Fibroblast of upper back skin (primary cell): ENCODE measurements at places on chromosomes 13 and 19.

DNA sequence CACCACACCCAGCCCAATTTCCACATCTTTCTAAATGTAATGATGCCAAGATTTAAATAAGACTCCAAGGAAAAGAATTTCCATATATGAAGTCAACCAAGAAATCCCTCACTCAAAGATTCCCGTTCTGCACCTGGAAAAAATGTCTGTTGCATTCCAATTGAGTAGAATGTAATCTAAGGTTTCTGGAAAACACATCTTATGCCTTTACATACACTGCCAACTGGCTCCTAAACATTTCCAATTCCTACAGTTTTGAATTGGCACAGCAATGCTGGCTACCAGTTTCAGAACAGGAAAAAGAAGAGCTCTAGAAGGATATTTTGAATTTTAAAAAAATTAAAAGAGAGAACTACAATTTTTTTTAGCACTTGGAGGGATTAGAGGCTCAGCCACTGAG lies 43.0 kb downstream of the COL4A2 start:
- DNase-seq, result no peak

GRCh38 chr13:39016087-39016486 lies 21.8 kb downstream of the PROSER1 start:
- no peak for DNase-seq

- no peak for DNase-seq
Observed at GRCh38 chr19:23971598-23971997, 56.9 kb downstream of the ZNF726 start.

- DNase-seq, result no peak
Observed at GRCh38 chr19:49997709-49998108, 27.5 kb downstream of the VRK3 start.

GRCh38 chr19:45184115-45184514 lies 5.5 kb downstream of the BLOC1S3 start:
- no peak for DNase-seq

DNA sequence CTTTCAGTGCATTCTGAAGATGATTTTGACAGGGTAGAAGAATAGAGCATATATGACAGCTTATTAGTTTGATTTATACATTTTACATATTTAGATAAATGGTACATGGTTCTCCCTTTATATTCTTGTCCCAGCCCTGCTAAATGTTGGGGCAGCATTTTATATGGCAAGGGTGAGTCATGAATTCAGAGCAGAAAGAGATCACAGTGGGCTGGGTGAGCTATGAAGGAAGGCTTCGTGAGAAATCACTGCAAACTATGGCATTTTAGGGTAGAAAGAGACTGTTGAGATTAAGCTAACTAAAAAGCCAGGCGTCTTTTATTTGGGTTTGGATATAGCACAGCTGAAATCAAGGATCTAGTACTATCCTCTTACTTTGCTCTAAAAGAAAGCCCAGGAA lies 23.9 kb upstream of the METTL21C start:
- DNase-seq, result no peak

DNA sequence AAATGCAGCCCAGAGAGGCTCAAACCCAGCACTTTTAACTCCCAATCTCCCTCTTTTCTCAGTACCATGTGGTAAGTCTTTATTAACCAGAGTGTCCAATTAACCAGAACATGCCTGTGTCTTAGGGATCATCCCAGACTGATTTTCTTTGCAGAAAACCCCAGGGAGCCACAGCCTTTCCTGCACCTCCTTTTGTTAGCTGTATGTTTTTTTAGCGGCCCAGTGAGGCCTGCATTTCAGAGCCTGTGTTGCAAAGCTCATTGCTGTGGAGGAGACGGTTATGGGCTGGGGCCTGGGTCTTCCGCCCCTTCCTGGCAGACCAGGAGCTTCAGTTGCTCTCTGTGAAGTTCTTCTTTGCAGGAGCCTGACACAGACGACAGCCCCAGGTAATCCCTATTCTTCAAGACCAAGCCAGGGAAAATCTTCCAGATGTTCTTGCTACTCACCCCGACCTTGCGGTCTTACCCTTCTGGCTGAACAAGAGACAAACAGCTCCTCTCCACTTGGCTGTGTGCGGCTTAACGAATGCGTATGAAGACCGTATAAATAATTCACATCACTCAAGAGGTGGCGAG lies 70.7 kb upstream of the TSHZ3 start:
- DNase-seq, result no peak

GRCh38 chr13:79602936-79603335 lies 122.0 kb downstream of the NDFIP2 start:
- peak; percentile 6 for DNase-seq

- DNase-seq, result no peak
Observed at GRCh38 chr19:38878575-38879399, 712 bp upstream of the RINL start.

- no peak for DNase-seq
Observed at GRCh38 chr13:112254061-112254818, 121.9 kb upstream of the SPACA7 start.

- DNase-seq, result no peak
Observed at GRCh38 chr13:20475927-20476691, 49.5 kb downstream of the CRYL1 start.

DNA sequence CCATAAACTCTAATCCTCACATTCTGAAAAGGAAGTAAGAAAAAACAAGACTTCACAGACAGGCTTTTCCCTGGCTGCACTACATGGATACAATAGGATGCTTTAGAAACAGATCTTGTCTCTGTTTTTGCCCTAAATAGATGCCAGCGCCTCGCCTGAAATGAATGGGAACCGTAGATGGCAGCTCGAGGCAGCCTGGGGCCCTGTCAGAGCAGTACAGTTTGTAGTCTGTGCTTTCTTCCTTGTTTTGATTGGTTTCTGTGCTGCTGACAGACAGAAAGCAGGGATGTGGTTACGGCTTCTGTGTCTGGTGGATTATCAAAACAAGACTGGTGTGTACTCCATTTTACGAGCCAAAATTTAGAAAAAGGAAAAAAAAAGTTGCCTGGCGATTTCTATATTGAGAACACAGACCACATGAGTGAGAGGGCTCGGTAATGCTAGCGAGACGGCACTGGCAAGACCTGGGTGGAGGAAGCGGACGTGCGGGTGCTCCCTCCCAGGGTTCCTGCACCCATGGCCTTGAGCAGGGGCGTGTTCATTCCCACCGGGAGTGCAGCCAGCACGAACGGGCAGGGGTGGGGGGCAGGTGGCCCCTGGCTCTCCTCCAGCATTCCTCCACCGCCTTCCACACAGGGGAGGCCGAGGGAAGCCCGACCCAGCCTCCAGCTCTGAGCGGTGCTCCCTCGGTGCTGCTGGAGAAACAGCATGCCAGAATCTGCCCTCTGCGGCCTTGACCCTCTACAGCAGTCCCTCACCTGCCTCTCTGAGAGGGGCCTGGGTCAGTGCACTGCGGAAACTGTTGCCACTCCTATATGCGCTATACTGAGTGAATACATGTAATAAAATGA lies 37.6 kb upstream of the C1QTNF9 start:
- DNase-seq, result peak; percentile 63

- DNase-seq, result peak; percentile 27
Observed at GRCh38 chr19:18856385-18857126, 24.8 kb downstream of the UPF1 start.

GRCh38 chr19:3851254-3852176 lies 17.3 kb downstream of the ZFR2 start:
- DNase-seq, result no peak

DNA sequence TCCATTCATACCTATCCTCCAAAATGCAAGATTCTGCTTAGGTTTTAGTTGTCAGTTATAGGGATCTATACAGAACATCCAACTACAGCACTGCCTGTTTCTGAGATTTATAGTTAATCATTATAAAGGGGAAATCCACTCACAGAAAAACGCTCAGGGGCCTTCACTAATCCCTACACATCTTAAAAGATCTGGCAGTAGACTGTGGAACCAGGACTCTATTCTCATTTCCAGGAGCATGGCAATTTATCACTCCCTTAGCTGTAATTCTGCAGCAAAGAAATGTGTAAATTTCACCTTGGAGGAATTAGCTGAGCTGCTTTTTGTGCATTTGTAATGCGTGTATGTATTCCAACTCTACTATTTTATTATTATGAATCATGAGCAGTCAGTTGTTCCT lies 1128.1 kb upstream of the PRR20A start:
- DNase-seq, result no peak

DNA sequence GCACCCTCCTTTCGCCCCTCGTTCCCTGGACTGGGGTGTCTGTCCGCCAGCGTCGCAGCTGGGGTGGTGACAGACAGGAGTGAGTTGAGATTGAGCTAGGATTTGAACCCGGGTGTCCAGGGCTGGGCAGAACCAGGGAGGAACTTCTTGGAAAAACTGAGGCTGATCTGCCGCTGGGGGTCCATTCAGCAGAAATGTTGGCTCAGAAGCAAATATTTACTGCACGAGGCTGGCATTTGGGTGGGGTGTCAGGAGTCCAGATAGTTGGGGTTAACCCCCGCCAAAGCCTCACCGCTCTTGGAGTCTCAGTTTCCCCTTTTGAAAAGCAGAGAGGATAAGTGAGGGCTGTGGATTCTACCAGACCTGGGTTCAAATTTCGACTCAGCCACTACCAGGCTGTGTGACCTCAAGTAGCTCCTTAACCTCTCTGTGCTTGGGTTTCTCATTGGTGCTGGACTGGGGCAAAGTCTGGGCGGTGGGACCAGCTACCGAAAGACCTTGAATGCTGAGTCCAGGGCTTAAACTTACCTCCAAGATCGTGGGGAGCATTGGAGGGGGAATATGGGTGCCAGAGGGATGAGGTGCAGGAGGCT lies 20.9 kb downstream of the MAST3 start:
- no peak for DNase-seq

DNA sequence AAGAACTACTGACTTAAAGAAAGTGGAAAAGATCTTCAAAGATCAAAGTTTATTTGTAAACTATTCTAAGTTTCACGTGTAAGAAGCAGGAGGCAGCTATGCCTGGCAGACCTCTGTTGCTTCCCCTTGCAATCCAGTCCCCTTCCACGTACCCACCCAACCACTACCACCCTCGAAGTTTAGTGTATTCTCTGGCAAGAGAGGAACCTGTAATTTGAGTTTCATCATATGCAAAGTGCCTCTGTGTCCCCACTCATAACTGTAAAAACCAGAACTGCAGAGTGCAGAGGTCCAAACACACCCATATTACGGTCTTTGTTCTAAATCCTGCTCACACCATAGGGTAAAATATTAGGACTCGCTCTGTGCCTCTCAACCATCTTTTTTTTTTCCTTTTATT lies 75.8 kb upstream of the FRY start:
- DNase-seq, result no peak

DNA sequence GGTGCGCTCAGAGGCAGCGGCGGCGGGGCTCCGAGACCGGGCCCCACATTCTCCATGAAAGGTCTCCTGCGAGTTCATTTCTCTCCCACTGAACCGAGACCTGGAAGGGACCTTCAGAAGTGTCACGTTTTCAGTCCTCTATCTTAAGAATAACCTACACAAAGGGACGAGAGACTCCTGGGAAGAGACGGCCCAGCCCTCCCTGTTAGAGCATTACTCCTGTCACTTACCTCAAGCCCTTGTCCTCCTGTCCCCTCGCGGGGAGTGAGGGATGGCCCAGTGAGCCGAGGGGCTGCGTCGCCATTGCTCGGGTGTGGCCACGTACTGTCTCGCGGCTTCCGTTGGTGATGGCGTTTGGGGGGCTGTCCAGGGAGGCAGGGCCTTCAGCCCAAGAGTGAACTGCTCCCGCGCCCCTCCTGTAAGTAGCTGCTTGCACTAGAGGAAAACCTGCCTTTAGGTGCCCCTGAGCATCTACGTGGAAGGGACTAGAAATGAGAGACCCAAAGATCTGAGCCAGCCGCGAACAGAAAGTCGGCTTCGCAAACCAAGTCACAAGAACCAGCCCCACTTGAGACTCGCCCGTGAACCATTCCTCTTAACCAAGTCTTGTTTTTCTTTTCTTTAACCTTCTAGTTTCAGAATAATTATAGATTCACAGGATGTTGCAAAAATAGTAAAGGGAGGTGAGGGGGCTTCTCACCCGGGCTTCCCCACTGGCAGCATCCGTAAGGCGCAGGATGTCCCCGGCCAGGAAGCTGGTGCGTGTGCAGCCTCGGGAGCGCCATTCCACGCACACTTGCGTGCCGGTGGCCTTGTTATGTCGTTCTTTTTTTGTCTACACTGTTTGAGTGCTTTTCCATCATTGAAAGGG lies 21.1 kb upstream of the NDUFS7 start:
- no peak for DNase-seq

GRCh38 chr13:91368101-91368500 lies 20.6 kb downstream of the MIR17HG start:
- DNase-seq, result no peak

GRCh38 chr19:55593096-55593772 lies 6.1 kb downstream of the FIZ1 start:
- DNase-seq, result no peak

DNA sequence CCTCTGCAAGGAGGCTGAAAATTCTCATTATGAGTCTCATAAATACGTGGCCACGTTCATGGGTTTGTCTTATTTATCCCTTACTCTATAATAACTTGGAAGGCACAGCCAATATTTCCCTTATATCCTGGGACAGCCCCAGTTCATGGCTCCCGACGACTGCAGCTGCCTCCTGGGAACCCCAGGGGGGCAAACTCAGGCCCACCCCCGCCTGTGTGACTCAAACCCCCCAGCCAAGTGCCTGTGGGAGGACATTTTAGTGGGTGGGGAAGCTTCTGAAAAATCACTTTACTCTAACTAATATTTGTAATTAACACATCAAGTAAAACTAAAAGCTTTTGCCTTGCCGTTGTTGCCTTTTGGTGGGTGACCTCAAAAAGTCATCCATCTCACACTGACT lies 14.3 kb downstream of the RASA3 start:
- DNase-seq, result no peak

DNA sequence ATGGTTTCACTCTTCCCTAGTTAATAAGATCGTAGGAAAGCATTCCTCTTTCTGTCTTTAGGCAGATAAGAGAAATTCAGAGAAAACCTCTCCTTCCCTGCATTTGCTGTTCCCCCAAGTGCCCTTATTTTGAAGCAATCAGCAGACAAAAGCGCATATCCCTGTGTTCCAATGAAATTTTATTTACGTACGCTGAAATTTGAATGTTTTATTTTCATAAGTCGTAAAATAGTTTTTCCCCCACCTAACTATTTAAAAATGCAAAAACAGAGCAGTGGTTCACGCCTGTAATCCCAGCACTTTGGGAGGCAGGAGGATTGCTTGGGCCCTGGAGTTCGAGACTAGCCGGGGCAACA lies 17.2 kb upstream of the MRI1 start:
- no peak for DNase-seq

DNA sequence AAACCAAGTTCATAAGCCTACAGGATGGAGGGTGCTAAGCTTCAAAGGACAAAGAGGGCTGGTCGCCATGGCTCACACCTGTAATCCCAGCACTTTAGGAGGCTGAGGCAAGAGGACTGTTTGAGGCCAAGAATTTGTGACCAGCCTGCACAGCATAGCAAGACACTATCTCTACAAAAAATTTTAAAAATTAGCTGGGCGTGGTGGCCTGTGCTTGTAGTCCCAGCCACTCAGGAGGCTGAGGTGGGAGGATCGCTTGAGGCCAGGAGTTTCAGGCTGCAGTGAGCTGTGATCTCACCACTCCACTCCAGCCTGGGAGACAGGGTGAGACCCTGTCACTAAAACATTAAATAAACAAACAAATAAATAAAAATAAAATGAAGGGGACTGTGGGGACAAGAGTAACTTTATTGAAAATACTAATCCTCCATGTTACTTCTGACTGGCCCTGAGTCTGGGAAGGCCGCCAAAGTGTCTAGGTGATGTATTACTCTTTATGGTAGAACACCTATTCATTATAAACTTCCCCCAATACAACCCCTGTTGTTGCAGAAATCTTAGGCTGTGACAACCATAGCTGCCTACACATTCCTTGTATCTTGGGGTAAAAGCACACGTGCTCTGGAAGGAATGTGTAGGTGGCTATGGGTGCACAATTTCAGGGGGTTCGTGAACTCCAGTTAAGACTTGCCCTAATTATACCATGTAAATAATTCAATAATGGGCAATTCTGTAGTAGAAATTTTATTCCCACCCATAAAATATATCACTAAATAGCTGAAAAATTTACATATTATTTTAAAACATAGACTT lies 14.6 kb upstream of the URAD start:
- DNase-seq, result no peak
